ENCODE measurements at places on chromosomes 3 and 15. TPM values are rescaled to one million over a fixed set of nuclear protein-coding genes. Genes with fewer than 3 reads are reported as not detected.

DNA sequence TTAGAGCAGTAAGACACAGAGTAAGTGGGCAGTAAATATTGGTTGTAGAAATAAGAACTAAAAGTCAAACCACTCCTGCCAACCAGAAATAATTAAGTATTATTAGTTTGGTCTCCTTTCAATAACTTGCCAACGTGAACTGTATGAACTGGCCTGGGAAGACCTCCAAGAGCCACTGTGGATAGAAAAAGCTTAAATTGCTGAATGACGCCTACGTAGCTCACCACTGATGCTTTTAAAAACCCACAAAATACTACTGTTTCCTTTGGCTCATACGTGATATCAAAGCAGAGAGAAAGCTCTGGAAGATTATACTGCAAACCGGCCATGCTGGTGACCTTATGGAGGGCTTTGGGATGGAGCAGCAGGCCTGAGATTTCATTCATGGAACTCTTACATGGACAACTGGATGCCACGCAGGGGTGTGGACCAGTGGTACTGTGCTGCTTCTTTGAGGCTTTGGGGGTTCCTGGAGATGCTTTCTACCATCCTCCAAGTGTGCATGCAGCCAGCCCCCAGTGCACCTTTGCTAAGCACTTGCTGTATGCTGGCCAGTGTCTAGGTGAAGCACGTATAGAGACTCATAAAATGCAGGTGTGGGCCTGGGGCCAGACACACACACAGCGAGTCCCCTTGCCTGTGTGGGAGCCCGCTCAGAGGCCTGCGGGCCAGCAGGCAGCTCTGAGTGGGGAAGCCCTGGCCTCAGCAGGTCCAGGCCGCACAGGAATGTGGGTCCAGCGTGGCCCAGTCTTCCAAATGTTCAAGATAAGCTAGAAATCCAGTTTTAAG is 66.8 kb downstream of the ABTB1 start:
- peak; percentile 64 for DNase-seq

DNA sequence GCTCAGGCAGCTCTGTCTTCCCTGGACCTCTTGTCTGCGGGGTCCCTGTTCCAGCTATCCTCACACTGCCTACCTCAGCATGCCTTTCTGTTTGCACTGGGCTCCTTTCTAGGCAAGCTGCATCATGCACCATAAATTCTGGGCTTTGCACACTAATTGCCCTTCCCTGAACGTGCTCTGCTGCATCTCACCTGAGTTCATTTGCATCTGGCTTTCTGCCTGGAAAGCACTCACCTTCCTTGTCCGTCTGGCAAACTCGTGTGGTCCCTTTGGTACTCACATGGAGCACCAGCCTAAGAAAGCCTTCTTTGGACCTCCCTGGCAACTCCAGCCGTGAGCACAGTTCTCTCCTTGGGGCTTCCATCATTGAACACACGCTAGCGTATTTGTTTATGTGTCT is 365.6 kb downstream of the SV2B start:
- DNase-seq, result no peak

- DNase-seq, result peak; percentile 75
Observed at GRCh38 chr3:31704591-31705179, 172.0 kb downstream of the STT3B start.

- no peak for DNase-seq
Observed at GRCh38 chr15:91290553-91290952, 190.5 kb downstream of the SV2B start.

DNA sequence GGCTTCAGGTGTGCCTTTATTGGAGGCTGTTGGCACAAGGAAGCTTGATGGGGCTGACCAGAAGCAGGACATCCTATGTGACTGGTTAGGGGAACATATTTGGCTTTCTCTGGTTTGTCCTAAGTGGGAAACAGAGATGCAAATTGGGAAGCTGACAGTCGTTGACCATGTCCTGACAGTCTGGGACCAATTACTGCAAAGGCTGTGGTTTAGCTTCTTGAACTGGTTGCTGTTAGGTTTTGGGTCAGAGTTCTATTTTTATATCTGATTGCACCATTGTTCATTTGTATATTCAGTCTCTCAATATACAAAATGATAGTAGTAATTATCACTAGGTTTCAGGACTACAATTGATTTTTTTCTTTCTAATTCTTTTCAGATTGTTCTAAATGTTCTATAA is 36.8 kb downstream of the SNTN start:
- no peak for DNase-seq

- DNase-seq, result no peak
Observed at GRCh38 chr3:95759614-95760301, 1054.6 kb upstream of the EPHA6 start.

GRCh38 chr3:160427832-160428424 is 21.7 kb downstream of the TRIM59 start:
- DNase-seq, result no peak

- no peak for DNase-seq
Observed at GRCh38 chr3:185290266-185290665, 36.4 kb upstream of the EHHADH start.

- no peak for DNase-seq
Observed at GRCh38 chr3:186280737-186281136, 81.3 kb downstream of the DGKG start.

GRCh38 chr3:21551019-21551418 is 200.0 kb downstream of the ZNF385D start:
- no peak for DNase-seq

GRCh38 chr3:136984837-136985236 is 27.1 kb downstream of the IL20RB start:
- DNase-seq, result no peak

GRCh38 chr15:70430069-70430468 is 332.4 kb upstream of the TLE3 start:
- DNase-seq, result no peak

- no peak for DNase-seq
Observed at GRCh38 chr3:38281895-38282686, at the start of gene SLC22A14. Gene SLC22A14, plus strand, starts transcription at chr3:38282294. Its CDS starts 23,733 bp downstream, at chr3:38306027.

GRCh38 chr3:39133822-39134221 is 19.6 kb downstream of the CSRNP1 start:
- peak; percentile 30 for DNase-seq

- no peak for DNase-seq
Observed at GRCh38 chr3:16653712-16654111, 48.5 kb upstream of the DAZL start.

DNA sequence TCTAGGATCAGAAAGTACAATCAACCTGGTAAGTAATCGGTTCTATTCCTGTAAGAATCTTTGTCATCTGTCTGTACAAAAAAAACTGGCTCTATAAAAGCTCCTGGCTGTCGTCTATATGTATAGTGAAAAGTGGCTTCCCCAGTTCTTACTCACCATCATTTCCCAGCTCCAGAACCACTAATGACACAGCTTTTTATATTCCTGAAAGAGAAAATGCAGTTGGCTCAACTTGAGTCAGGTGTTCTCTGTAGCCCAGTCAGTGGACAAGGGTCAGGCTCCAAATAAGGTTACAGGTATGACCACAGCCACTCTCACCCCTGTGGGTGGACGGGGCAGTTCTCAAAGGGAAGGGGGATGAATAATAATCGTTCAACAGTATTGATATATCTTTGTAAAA is 85.1 kb downstream of the AP4E1 start:
- DNase-seq, result no peak

DNA sequence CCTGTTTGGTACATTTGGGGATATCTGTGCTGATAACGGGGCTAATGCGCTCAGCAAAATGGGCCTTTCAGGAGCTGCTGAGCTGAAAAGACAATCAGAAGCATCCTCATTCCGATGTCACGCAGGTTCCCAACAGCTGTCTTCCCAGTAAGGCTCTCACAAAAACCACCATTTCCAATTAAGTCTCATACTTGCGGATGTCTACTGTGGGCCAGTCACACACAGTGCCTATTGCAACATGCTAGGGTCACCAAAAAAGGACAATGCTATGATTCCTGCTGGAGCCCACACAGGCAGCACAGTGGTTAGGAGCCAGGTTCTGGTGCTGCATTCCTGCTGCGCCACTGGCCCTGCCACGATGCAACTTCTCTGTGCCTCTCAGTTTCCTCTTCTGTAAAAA is 16.4 kb upstream of the LDHAL6B start:
- DNase-seq, result no peak

- DNase-seq, result no peak
Observed at GRCh38 chr3:148332509-148332908, 365.2 kb upstream of the AGTR1 start.

GRCh38 chr15:78212546-78213424 is 21.6 kb downstream of the ACSBG1 start:
- DNase-seq, result peak; percentile 53

- DNase-seq, result no peak
Observed at GRCh38 chr3:67976663-67977062, 322.3 kb upstream of the SUCLG2 start.

DNA sequence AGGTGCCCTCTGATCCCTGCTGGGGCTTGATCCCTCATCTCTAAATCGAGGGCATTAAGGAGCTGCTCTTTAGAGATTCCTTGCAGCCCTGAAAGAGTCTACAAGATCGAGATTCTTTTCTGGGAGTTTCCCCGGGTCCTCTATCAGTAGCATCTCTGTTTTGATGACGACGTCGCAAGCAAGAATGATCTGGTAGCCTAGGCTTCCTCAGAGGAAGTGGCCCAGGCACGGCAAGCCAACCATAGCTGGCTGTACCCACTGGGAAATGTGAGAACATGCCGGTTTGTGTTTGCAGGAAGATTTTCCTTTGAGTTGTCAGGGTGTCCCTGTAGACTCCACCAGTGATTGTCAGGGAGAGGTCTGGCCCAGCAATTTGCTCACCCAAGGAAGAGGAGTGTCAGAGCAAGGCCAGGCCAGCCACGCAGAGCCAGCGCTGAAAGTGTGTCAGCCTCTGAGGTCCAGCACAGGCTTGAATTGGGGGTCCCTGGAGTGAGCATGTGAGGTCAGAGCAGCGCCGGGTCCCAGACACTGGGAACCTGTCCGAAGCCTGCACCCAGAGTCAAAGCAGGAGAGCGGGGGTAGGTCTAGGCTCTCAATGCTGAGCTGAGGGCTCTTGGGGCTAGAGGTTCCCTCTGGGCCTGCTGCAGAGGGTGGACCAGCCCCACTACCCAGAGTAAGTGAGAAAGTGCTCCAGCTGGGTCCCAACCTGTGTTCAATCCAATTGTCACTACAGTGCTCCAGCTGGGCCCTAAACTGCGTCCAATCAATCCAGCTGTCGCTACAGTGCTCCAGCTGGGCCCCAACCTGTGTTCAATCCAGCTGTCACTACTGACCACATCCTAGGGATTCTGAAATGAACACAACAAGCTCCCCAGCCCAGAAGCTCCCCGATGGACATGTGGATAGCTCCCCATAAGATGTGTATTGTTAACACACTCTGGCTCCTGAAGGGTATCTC is 95.7 kb downstream of the CHDH start:
- DNase-seq, result peak; percentile 67

- no peak for DNase-seq
Observed at GRCh38 chr3:16936233-16936632, 51.5 kb downstream of the PLCL2 start.

GRCh38 chr15:96695426-96695825 is 364.9 kb downstream of the NR2F2 start:
- no peak for DNase-seq

DNA sequence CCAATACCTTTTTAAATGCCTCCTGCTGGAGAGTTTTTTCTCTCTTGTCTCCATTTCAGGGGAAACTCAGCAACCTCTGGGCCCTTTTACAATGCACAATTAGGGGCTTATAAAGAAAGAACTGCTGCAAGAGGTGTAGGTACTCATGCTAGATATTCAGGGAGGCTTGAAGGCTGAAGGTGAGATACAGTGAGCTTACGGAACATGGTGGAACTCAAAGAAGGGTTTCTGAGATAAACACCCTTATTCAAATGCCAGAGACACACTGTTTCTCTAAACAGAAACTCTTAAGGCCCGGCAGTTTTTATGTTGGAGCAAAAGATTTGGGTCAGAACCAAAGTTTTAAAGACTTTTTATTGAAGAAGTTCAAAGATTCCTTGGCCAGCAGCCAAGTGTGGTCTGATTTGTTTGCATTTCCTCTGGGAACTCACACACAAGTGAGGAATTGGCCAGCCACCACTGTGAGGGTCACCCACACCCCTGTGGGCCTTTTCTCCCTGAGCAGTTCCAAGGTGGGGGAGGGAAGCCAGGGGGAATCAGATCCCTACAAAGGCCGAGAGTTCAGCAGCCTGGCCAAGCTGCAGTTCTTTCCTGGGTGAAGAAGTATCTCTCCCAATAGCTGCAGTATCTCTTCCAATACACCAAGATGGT is 47.8 kb downstream of the TNFAIP8L3 start:
- no peak for DNase-seq

DNA sequence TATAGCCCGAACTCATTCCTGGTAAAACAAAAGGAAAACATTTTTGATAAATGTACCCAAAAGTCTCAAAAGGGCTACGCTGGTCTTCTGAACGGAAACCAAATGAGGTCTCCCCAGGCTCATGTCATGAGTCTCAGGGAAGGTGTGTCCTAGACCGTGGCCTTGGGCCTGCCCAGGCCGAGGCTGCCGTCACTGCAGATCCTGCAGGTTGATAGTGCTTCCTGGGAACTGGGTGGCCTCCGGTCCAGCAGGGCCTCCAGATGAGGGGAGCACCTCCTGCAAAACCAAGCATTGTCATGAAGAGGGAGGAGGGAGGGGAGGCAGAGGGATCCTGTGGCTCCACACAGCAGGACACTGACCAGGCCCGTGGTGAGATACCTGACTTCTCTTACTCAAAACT is 37.5 kb downstream of the ZXDC start:
- peak; percentile 56 for DNase-seq

- no peak for DNase-seq
Observed at GRCh38 chr3:149435996-149436885, 38.3 kb upstream of the TM4SF4 start.

DNA sequence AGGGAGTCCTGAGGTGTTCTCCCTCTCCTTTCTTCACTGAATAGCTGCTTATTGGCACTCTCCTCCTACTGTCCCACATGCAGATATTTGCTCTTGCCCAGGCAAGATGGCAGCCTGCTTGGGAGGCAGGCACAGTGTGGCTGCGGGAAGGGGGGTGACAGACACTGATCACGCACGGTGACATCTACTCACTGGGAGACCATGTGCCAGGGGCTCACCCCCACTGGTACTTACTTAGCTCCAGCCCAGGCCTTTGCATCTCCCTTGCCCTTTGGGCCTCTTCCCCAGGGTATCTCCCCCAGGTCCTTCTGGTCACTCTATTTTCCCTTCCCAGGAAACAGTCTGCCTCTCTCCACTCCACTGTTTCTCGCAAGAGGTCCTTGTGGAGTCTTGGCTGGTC is 6.4 kb downstream of the PLA2G4E start:
- DNase-seq, result peak; percentile 38

- no peak for DNase-seq
Observed at GRCh38 chr3:195892105-195893043, 16.0 kb downstream of the TNK2 start.

DNA sequence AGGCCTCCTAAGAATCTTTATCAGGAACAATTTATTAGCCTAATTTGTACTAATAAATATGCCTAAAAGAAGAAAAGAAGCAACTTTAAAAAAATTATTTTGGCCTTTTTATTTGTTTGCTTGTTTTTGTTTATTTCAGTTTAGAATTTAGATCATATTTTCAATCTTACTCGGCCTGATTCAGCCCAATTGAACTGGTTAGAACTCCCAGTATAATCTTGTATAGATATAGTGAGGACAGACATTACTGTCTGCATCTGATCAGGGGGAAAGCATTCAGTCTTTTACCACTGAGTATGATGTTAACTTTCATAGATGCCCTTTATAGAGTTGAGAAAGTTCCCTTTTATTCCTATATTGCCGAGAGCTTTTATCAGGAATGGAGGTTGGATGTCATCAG is 56.0 kb upstream of the CSTA start:
- DNase-seq, result no peak

PLSCR5 gene
- polyA plus RNA-seq, result not detected

GNAT1 gene
- polyA plus RNA-seq, result not detected

FETUB gene
- not detected for polyA plus RNA-seq

ZCWPW2 gene
- 0.37 TPM for polyA plus RNA-seq

WNT7A gene
- polyA plus RNA-seq, result 0.59 TPM

FSIP1 gene
- 0.12 TPM for polyA plus RNA-seq

TM4SF18 gene
- 23.1 TPM for polyA plus RNA-seq

TUSC7 gene
- polyA plus RNA-seq, result not detected

ANKRD63 gene
- not detected for polyA plus RNA-seq
